Spleen (tissue), 13 donors: ENCODE measurements at places on chromosomes 1 and 21.
A peak's percentile ranks its signal among the peaks of the same experiment; 100 is the strongest.

- H3K4me1 ChIP-seq, result no peaks in the 10 kb centered on the region
- no peaks in the 10 kb centered on the region for H3K36me3 ChIP-seq
- no peaks in the 10 kb centered on the region for H3K27me3 ChIP-seq
- H3K4me3 ChIP-seq, result no peak overlapping the region
- DNase-seq, result no peak
- H3K27ac ChIP-seq, result no peak overlapping the region
Measured at GRCh38 chr1:28954126-28954726, 39.9 kb downstream of the EPB41 start.

DNA sequence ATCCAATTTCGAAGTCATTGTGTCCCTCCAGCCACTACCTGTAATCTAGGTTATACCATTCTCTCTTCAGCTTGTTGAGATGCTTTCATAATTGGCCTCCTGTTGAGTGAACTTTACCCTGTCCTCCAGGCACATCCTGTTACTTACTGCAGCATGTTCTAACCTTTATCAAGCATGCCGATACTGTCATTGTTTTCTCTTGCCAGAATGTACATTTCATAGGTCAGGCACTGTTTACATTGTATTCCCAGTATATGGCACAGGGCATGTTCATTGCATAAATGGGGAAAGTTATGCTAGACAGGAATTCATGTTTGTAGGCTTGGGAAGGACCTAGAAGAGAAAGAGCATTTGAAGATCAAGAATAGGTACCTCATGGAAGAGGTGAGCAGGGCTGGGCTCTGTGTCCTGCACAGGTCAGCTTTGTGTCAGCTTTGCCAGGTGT is 10.2 kb downstream of the CXADR start:
- H3K4me1 ChIP-seq, result no peaks in the 10 kb centered on the region
- no peak overlapping the region for H3K4me3 ChIP-seq
- H3K27me3 ChIP-seq, result no peaks in the 10 kb centered on the region
- H3K27ac ChIP-seq, result no peak overlapping the region

GRCh38 chr1:84298684-84299535 is 2.6 kb upstream of the SAMD13 start:
- peak overlapping the region; percentile 91 for H3K27ac ChIP-seq
- peak; percentile 85 for DNase-seq
- no peaks in the 10 kb centered on the region for H3K36me3 ChIP-seq
- H3K4me1 ChIP-seq, result peaks cover 21% of the 10 kb centered on the region
- peak overlapping the region; percentile 81 for H3K4me3 ChIP-seq

DNA sequence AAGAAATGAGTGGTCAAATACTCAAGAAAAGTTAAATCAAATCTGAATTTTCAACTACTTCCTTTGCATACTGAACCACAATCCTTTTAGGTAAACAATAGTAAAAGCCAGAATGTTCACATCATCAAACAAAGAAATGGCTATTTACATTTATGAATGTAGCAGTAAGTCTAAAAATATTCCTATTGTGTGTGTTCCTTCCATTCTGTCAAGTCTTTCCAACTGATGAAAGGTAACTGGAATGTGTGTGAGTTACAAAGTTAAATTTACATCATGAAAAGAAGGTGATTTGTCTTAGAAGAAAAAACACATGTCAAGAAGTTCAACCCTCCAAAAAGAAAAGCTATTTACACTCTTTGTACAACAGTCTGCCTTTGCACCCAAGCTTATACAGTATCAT is 203.1 kb downstream of the SIPA1L2 start:
- H3K27ac ChIP-seq, result no peak overlapping the region
- no peaks in the 10 kb centered on the region for H3K36me3 ChIP-seq
- no peak overlapping the region for H3K4me3 ChIP-seq
- H3K27me3 ChIP-seq, result no peaks in the 10 kb centered on the region

GRCh38 chr1:117346206-117346928 is 20.9 kb upstream of the MAN1A2 start:
- no peak overlapping the region for H3K27ac ChIP-seq
- no peaks in the 10 kb centered on the region for H3K36me3 ChIP-seq
- no peak for DNase-seq
- H3K4me3 ChIP-seq, result no peak overlapping the region
- H3K4me1 ChIP-seq, result peaks cover 5% of the 10 kb centered on the region
- H3K27me3 ChIP-seq, result no peaks in the 10 kb centered on the region

DNA sequence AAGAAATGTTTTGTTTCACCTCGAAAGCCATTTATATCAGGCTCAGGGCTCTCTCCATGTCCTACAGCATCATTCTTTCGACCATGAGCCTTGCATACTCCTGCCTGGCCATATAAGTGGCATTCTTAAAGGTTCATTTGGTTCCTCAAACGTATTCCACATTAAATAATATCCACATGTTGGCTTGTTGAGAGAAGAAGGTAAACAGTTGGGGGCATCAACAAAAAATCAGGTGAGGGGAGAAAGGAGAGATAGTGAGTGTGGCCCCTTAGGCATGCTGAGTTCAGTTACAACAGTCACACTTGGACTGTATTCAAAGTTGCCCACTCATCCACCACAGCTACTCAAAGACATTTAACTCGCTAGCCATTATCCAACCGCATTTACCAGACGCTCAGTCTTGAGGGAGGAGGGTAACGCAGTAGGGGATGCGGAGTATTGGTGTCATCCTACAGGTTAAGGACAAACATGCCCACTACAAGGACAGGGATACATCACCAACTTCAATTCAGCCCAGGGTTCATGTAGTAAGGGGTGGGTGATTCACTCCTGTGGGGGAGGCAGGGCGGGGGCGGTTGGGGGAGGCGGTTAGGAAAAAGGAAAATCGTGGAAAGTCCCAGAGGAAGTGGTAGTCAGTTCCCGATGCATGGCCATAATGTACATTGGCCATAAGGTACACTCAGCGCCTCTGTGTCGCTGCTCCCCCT is 1.4 kb downstream of the ZNF697 start:
- H3K4me1 ChIP-seq, result peaks cover 15% of the 10 kb centered on the region
- peak overlapping the region; percentile 71 for H3K4me3 ChIP-seq
- DNase-seq, result no peak
- peaks cover 53% of the 10 kb centered on the region for H3K27me3 ChIP-seq
- H3K27ac ChIP-seq, result peak overlapping the region; percentile 88
- H3K36me3 ChIP-seq, result no peaks in the 10 kb centered on the region

DNA sequence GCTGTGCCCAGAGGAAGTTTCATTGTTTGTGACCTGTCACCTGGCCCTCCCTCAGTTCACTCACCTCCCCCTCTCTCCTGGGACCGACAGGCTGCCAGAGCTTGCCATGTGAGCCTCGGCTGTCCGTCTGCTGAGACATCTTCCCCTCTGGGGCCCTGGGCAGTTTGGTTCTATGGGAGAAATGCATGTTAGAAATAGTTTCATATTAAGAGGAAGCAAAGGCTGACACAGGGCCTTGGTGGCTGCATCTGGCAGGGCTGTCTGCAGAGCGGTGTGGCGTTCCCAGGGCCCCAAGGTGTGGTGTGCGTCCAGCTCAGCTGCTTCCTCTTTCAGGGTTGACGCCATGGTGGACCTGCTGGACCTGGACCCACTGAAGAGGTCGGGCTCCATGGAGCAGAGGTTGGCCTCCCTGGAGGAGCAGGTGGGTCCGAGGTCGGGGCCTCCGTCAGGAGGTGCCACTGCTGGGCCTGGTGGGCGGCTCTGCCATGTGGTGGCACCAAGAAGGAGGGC is 31.9 kb upstream of the LRRC3 start:
- no peak overlapping the region for H3K27ac ChIP-seq
- H3K4me3 ChIP-seq, result no peak overlapping the region
- H3K36me3 ChIP-seq, result no peaks in the 10 kb centered on the region

DNA sequence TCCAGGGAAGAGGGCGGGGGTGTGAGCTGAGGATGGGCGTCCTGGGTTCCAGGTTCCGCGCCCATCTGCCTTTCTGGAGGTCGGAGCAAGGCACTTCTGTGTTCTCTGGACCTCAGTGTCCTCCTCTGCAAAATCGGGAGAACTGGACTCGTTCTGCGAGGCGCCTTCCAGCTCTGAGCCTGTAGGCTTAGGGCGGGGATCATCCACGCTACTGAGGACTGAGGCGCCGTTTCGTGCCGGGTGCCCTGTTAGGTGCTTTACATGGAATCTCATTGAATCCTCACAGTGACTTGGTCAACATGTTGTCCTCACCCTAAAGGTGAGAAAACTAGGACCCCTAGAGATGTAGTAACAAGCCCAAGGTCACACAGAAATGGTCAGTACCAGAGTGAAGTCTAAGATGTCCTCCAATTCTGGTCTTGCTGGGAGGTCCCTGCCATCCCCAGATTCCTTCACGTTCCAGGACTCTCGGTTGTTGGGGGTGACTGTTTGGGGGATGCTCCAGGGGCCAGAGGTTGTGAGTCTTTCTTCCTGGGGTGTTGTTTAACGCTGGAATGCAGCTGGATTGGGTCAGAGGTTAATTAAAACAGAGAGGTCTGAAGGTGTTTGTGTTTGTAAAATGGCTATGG is 677 bp downstream of the PRKAA2 start:
- H3K27ac ChIP-seq, result peak overlapping the region; percentile 62
- peaks cover 6% of the 10 kb centered on the region for H3K4me1 ChIP-seq
- H3K36me3 ChIP-seq, result no peaks in the 10 kb centered on the region
- H3K27me3 ChIP-seq, result no peaks in the 10 kb centered on the region
- H3K4me3 ChIP-seq, result peak overlapping the region; percentile 55

- H3K27ac ChIP-seq, result no peak overlapping the region
- no peak for DNase-seq
- H3K36me3 ChIP-seq, result no peaks in the 10 kb centered on the region
- H3K4me1 ChIP-seq, result no peaks in the 10 kb centered on the region
- H3K27me3 ChIP-seq, result no peaks in the 10 kb centered on the region
- H3K4me3 ChIP-seq, result no peak overlapping the region
Measured at GRCh38 chr1:43048601-43049011, 89.9 kb upstream of the SLC2A1 start.

- H3K36me3 ChIP-seq, result no peaks in the 10 kb centered on the region
- H3K4me1 ChIP-seq, result no peaks in the 10 kb centered on the region
- peaks cover 4% of the 10 kb centered on the region for H3K27me3 ChIP-seq
- DNase-seq, result no peak
Measured at GRCh38 chr1:205965036-205965884, 22.0 kb upstream of the SLC26A9 start.

GRCh38 chr1:180947901-180948640 is 35.4 kb downstream of the KIAA1614 start:
- peaks cover 2% of the 10 kb centered on the region for H3K4me1 ChIP-seq
- no peaks in the 10 kb centered on the region for H3K27me3 ChIP-seq
- H3K27ac ChIP-seq, result no peak overlapping the region
- no peak for DNase-seq

DNA sequence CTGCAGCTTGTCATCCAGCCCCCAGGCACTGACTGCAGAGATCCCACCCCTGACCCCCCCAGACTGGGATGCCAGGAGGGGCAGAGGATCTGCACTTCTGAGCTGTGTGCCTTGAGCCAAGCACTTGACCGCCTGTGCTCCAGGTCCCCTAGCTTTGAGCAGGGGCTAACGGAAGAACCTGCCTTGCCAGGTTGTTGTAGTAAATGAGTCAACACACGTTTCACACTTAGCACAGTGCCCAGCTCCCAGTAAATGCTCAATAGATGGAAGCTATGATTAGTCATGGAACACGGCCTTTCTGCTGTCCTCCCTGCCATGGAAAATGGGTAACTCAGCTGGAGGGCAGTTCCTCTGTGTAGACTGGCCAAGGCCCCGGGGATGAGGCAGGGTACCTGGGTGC is 24.1 kb downstream of the IFFO2 start:
- no peak overlapping the region for H3K4me3 ChIP-seq
- H3K36me3 ChIP-seq, result no peaks in the 10 kb centered on the region

- no peaks in the 10 kb centered on the region for H3K4me1 ChIP-seq
- no peak for DNase-seq
- H3K4me3 ChIP-seq, result no peak overlapping the region
Measured at GRCh38 chr1:185920602-185921001, 186.4 kb downstream of the HMCN1 start.

- no peak overlapping the region for H3K4me3 ChIP-seq
- no peak overlapping the region for H3K27ac ChIP-seq
- no peaks in the 10 kb centered on the region for H3K27me3 ChIP-seq
- no peak for DNase-seq
Measured at GRCh38 chr21:31932470-31932764, 59.6 kb downstream of the HUNK start.

GRCh38 chr1:190273161-190273560 is 204.5 kb downstream of the BRINP3 start:
- H3K4me1 ChIP-seq, result no peaks in the 10 kb centered on the region
- no peak overlapping the region for H3K27ac ChIP-seq
- H3K36me3 ChIP-seq, result no peaks in the 10 kb centered on the region
- no peaks in the 10 kb centered on the region for H3K27me3 ChIP-seq

GRCh38 chr1:24101796-24102586 is 9.9 kb downstream of the MYOM3 start:
- no peak for DNase-seq
- no peaks in the 10 kb centered on the region for H3K27me3 ChIP-seq
- H3K27ac ChIP-seq, result no peak overlapping the region
- no peaks in the 10 kb centered on the region for H3K36me3 ChIP-seq

DNA sequence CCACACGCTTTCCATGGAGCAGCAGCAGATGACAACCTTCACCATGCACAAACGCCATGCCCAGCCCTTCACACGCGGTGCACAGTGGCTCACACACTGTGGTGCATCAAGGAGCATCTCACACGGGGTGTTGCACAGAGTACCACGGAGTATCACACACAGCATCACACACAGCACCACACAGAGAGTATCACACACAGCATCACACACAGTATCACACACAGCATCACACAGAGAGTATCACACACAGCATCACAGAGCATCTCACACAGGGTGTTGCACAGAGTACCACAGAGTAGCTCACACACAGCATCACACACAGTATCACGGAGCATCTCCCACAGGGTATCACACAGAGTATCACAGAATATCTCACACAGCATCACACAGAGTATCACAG is 122.2 kb upstream of the RAB4A start:
- no peaks in the 10 kb centered on the region for H3K36me3 ChIP-seq
- no peak overlapping the region for H3K27ac ChIP-seq
- H3K4me1 ChIP-seq, result no peaks in the 10 kb centered on the region
- no peak for DNase-seq
- H3K27me3 ChIP-seq, result peaks cover 40% of the 10 kb centered on the region

- H3K4me3 ChIP-seq, result peak overlapping the region; percentile 72
- peaks cover 36% of the 10 kb centered on the region for H3K4me1 ChIP-seq
- peak overlapping the region; percentile 64 for H3K27ac ChIP-seq
- DNase-seq, result peak; percentile 85
- no peaks in the 10 kb centered on the region for H3K36me3 ChIP-seq
Measured at GRCh38 chr21:42652527-42653230, 742 bp upstream of the PDE9A start.

DNA sequence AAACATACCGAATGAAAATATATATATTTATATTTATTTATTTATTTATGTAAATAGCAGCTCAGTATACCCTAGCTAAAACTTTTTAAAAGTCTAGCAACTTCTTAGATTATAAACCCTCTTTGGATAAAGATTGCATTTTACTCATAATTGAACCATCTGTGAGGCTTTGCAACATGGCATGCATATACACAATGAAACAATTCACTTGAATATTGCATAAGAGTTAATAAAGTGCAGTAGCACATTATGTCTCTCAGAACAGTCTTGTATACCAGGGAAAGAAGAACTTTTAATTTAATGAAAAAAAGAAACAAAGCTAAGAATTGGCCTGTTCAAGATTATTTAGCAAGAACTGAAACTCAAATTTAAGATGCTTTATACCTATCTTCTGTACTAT is 1363.9 kb upstream of the ADGRL2 start:
- H3K27ac ChIP-seq, result no peak overlapping the region
- H3K4me1 ChIP-seq, result no peaks in the 10 kb centered on the region
- no peaks in the 10 kb centered on the region for H3K27me3 ChIP-seq
- H3K36me3 ChIP-seq, result no peaks in the 10 kb centered on the region
- no peak for DNase-seq
- no peak overlapping the region for H3K4me3 ChIP-seq
